ENCODE measurements at places on chromosomes 5 and 9.

DNA sequence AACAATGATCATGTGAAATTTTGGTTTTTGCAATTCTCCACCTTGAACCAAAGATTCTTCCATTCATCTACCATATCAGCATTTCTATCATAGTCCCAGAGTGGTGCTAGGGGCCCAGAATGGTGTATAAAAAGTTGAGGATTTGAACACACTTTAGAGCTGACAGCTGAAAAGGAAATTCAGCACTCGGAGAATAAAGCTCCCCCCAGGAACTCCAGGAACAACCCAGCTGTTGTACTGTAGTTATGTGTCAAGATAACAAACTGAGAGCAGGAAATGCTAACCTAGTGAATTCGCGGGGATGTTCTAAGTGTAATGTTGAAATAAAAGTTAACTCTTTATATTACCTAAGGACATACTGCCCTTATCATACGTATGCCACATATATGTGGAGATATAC is 216.7 kb downstream of the NFIB start:
- DNase-seq, result no peak

- no peak for DNase-seq
Measured at GRCh38 chr9:91273853-91274552, 87.7 kb downstream of the AUH start.

DNA sequence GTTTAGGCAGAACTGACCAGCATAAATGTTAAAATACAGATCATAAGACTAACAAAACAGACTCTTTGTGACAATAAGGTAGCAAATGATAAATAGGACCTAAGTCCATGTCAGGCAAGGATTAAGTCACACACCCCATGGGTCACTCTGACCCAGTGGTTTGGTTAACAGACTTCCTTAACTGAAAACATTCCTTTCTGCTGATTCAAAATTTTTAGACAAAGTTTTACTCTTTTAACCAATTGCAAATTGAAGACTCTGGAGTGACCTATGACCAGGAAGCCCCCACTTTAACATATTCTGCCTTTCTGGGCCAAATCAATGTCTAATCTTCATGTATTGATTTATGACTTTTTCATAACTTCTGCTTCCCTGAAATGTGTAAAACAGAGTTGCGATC is 4.9 kb upstream of the NXNL2 start:
- DNase-seq, result no peak

DNA sequence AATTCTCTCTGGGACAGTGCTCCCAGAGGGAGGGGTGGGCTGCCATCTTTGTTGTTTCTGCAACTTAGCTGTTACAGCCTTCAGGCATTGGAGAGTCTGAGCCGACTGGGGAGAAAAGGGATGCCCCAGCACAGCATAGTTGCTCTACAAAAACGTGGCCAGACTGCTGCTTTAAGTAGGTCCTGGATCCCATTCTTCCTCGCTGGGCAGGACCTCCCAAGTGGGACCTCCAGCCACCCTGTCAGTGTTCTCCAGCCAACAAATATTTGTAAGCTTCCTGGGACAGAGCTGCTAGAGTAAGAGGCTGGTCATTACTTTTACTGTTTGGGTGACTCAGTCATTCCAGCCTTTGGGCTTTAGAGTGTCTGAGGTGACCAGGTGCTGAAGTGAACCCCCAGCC is 292.7 kb upstream of the NREP start:
- no peak for DNase-seq

DNA sequence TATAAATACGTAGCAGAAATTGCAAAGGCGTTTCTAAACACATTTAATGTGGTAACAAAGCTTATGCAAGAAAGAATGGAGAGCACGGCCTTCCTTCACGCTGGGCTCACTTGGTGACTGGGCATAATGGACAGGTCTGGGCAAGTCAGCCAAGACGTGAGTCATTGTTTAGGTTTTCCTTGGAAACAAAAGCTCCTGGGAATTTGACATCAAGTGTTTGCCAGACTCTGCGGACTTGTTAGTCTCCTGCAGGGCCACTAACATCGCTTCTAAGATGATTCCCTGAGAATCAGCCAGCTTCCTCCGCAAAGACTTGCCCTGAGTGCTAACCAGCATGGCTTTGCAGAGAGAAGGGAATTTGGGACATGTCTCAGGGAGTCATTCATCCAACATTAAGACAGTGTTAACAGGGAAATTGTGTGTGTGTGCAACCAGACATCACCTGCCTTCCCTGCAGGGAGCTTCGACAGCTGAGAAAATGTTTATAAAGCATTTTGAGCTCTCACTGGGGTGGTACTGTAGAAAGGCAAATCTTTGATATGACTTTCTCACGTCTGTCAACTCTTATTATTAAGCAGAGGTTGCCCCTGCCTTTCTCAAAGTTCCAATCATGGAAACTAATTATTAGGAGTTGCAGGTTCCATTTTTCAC is 182.5 kb downstream of the NTRK2 start:
- DNase-seq, result no peak

GRCh38 chr5:29894668-29895067 is 1298.8 kb upstream of the CDH6 start:
- DNase-seq, result no peak

- no peak for DNase-seq
Measured at GRCh38 chr5:179603308-179603707, 20.2 kb downstream of the HNRNPH1 start.

Measured in stimulated activated CD4-positive, alpha-beta T cell treated with anti-CD3 and anti-CD28 coated beads, TNF-alpha, amount 100 ng/mL, for 4 hours (primary cell).